ENCODE measurements at places on chromosomes 12 and 14.
A peak's percentile ranks its signal among the peaks of the same experiment; 100 is the strongest.

DNA sequence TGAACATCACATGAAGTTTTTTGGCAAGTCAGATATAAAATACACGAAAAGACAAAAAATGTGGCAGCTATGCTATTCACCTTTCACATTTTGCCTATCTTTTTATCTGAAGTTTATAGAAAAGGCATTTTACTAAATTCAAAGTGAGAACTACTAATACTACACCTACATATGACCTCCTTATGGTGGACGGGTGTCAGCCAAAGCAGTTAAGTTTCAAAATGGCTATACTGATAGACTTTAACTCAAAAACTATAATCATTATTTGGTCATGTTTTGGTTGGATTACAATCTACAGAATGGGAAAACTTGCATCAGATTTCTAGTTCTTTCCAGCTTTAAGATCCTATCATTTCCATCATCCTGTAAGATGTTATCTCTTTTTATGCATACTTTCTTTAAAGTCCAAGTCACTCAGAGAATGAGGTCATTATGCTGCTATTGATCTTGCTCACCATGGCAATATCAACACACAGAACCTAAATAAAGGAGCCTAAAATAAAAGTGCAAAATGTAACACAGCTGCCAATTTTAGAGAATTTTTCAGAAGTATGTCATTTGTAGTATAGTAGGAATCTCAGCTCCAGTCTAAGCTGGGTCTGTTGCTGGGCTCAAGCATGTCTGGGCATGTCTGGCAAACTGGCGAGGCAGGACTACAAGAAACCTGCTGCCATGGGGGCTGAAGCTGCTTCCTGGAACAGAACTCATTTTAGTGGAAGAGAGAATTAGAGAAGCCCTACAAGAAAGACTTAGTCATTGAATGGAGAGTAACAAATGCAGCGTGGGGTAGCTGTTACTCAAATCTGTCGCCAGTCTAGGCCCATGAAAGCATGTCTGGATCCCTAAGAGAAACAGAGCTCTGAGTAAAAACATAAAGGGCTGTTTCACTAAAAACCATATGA, 7.6 kb upstream of the AEBP2 start:
- DNase-seq = peak; percentile 62

DNA sequence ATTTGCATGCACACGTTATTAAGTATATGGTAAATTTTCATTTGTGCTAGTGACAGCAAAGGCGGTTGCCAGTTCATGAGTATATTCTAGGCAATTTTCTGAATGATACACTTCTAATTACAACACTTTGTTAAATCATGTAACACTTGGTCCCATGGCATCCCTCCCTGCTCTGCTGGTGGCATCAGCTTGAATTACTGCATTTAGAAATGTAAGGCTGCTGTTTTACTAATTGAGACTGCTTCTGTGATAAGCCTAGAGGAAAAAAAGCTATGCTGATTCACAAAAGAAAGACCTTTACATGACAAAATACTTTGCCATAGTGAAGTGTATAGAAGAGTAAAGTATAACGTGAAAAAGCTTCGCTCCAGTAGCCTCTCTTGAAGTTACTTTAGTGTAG, 636.1 kb downstream of the KCNH5 start:
- no peak for DNase-seq

DNA sequence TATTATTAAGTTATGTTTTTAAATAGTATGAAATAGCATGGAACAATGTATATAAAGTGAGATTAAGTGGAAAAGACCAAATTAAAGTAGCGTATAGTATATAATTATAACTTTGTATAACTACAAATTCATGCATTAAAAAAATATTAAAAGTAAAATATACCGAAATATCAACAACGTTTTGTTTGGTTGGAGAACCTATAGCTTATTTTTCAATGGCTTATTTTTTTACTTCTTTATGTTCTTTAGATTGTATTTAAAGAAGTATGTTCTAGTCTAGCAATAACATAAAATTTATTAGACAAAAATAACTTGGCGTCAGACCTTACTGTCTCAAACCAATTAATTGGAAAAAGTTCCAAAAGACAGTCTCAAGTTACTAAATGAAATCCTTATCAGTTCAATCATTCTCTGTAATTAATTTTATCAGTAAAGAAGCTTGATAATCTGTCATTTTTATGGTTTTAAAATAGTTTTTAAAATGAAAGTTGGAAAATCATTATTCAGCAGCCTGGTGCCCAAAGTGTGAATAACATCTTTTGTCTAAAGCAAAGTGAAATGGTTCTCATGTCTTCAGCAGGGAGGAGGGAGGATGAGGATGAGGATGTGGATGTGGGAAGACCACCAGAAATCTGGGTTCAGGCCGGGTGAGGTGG, 46.7 kb downstream of the IRAK3 start:
- DNase-seq = no peak

DNA sequence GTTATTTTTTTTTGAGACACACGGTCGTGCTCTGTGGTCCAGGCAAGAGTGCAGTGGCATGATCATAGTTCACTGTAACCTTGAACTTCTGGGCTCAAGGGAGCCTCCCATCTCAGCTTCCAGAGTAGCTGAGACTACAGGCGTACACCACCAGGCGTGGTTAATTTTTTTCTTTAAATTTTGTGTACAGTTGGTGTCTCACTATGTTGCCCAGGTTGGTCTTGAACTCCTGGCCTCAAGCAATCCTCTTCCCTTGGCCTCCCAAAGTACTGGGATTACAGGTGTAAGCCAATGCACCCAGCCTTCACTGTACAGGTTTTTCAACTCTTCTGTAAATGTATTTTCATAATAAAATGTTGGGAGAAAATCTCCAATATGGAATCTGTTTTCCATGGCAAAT, 5.7 kb upstream of the KLC1 start:
- DNase-seq = no peak

- DNase-seq = no peak
These were observed 199.9 kb upstream of the KRR1 start for GRCh38 chr12:75711271-75711670.

GRCh38 chr14:55000381-55000780, 26.5 kb downstream of the WDHD1 start:
- no peak for DNase-seq

DNA sequence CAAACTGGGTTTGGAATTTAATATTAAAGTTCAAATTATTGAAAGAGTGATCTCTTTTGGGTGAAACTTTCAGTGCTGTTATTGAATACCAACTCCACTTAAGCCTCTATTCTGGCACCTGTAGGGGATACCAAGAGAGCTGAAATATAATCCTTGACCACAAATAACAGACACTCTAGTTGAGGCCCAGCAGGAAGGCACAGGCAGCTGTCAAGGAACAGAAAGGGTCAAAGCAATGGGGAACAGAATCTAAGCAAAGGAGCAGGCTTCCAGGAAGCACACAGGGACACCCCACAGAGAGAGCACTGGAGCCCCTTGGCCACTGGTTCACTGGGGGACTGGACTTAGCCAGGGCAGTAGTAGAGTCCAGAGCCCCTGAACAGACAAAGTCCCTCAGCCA, 120.9 kb upstream of the SFSWAP start:
- DNase-seq = no peak

- no peak for DNase-seq
These were observed 59.1 kb upstream of the PTGR2 start for GRCh38 chr14:73792481-73792880.

GRCh38 chr14:70354204-70354603, 5.3 kb downstream of the COX16 start:
- DNase-seq = no peak

GRCh38 chr12:106645465-106646330, 62.9 kb downstream of the RFX4 start:
- no peak for DNase-seq

- no peak for DNase-seq
These were observed 14.0 kb upstream of the FBXO33 start for GRCh38 chr14:39446131-39446744.

GRCh38 chr14:76473481-76474263, 97.7 kb downstream of the ESRRB start:
- peak; percentile 12 for DNase-seq

GRCh38 chr12:106249411-106250135, 1.8 kb upstream of the CKAP4 start:
- DNase-seq = no peak

DNA sequence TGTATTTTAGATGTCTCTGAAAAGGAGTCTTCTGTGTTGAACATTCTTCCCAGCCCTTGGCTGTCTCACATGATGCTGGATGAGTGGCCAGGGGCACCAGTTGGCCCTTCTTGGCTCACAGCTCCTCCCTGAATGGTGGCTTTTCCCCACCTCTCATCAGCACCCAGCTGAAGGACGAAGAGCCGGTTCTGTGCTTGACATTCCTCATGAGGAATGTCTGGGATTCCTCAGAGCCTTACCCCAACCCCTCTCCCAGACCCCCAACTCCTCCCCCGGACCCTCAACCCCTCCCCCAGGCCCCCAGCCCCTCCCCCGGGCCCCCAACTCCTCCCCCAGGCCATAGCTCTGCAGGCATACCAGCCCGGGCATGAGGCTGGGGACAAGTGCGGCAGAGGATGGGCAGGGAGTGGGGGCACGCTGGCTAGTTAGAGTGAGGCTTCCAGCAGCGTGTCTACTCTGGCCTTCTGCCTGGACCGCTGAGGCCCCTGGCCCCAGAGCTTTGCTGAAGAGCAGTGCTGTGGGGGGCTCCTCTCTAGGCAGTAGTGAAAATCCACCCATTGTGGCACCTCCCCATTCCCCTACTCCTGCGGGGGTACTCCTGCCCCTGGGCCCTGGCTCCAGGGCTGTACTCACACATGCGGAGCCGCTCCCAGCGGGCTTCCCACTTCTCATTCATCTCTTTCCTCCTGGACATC, 64.3 kb downstream of the PLEKHG3 start:
- DNase-seq = no peak

GRCh38 chr14:54692284-54692772, 125.4 kb downstream of the SAMD4A start:
- DNase-seq = no peak

GRCh38 chr14:102421411-102422057, 58.8 kb downstream of the TECPR2 start:
- DNase-seq = no peak

DNA sequence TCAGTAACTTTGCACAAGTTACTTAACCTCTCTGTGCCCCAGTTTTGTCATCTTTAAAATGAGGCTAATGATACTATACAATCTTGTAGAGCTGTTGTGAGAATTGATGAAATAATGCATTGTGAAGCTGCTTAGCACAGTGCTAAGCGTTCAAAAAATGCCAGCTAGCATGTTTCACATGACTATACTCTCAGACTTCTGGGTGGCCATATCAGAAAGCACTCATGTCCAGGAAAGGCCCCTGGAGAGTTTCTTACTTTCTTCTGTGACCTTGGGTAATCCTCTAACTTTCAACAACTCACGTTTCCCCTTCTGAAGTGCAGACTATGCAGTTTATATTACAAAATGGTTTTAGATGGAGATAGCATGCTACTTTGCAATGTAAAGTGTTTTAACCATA, 68.1 kb downstream of the TPH2 start:
- no peak for DNase-seq

GRCh38 chr14:23929136-23929535, 24.4 kb upstream of the DHRS4 start:
- no peak for DNase-seq

- DNase-seq = no peak
These were observed 294.0 kb downstream of the LRFN5 start for GRCh38 chr14:41900644-41901043.

- no peak for DNase-seq
These were observed 12.8 kb downstream of the SOCS2 start for GRCh38 chr12:93585247-93585646.

GRCh38 chr12:128318341-128318740, 51.4 kb downstream of the TMEM132C start:
- DNase-seq = no peak

- peak; percentile 27 for DNase-seq
These were observed 21.3 kb downstream of the HCAR2 start for GRCh38 chr12:122681814-122682213.

GRCh38 chr12:33734871-33735270, 287.4 kb upstream of the ALG10 start:
- no peak for DNase-seq

DNA sequence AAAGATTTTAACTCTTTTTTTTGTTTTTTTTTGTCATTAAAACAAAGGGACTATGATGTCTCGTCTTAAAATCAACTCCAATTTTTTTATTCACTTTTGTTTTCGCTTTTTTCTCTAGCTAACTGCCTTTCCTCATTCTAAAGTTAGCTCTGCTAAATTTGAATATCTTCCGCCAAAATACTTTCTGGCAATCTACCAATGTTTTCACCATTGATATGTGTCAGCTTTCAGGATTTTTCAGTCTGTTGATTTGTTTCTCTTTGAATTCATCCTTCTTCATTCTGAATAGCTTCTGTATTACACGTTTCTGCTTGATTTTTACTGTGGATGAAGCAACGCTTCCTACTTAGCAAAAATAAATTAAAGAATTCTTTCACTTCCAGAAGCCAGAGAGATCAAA, 38.7 kb upstream of the NOVA1 start:
- DNase-seq = no peak

DNA sequence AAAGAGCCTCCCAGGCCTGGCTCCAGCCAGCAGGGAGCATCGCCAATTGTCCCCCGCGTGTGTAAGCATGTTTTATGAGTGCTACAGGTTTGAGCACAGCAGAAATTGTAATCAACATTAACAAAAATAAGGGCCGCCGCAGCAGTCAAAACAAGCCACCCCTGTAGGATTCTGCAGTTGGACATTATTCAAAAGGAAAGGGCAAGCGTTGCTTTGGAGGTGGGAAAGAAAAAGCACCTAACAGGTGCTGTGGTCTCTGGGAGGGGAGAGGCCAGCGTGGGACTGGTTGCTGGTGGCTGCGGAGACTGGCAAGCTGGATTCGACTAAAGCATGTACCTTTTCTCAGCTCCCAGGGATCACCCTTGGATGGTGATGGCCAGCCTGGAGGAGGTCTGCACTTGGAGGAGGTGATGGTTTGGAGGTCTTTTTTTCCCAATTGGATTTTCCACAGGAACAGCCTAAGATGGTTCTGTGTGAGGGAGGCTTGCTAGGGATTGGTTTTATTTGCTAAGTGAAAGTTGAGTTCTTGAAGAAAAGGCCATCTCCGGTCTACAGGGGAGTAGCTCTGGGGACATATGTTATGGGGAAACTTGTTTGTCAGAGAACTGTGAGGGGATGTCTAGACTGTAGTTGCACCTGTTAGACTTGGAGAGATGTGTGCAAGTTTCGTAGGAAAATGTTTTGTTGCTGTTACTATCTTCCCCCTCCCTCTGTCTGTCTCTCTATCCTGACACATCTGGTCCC, 2.0 kb downstream of the DYRK2 start:
- DNase-seq = no peak

DNA sequence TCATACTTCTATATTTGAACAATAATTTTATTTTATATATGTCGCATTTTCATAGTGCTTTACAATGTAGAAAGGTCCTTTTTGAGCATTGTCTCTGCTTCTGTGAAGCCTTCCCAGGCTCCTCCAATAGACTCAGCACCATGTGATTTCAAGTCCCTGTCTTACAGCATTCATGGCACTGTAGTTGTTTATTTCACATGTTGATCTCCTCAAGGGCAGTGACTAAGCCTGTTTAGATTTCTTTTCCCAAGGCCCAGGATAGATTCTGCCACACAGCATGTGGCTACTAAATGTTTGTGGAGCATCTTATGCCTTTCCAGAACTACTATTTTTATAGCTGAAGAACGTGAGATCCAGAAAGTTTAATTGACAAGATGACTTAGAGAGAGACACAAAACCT, 391.7 kb downstream of the TMEM117 start:
- DNase-seq = no peak

Measured in EL (cell line).